Activated naive CD8-positive, alpha-beta T cell treated with anti-CD3 and anti-CD28 coated beads for 36 hours (primary cell): ENCODE measurements at places on chromosomes 16 and 17.

- DNase-seq: no peak
These were observed 14.8 kb downstream of the UTS2R start for GRCh38 chr17:82386255-82386831.

- DNase-seq: no peak
These were observed 11.3 kb downstream of the CORO7 start for GRCh38 chr16:4404967-4405696.

- no peak for DNase-seq
These were observed 12.0 kb downstream of the GALK1 start for GRCh38 chr17:75752802-75753513.

GRCh38 chr17:6893382-6894205, 62.1 kb upstream of the TEKT1 start:
- no peak for DNase-seq

DNA sequence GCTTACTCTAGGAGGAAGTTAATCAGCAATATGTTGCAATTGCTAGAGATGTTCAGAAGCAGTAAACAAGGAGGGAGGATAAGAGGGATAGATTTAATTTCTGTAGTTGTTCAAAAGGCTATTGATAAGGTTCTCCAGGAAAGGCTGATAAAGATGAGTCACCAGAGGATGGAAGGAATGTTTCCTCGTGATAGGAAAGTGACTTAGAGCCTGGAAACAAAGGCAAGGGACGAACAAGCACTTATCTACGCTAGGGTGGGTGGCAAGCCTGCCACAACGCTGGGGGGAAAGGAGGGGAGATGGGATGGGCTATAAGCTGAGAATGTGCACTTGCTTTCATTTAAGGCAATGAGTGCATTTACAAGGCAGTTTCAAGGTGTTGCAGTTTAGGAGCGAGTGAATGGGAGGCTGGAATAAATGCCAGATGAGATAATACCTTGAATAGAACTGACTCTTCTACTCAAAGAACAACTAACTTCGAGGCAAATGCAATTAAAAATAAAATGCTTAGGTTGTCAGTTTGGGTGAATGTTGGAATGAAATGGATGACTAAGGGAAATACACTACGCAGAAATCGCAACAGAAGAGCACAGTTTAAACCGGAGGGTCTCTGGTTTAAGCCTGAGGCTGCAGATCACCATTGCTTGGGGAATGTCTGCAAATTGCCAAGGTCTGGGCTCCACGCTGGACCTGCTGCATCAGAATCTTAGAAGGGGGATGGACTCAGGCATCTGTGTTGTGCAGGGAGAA, 76.0 kb upstream of the RBBP6 start:
- DNase-seq: no peak

DNA sequence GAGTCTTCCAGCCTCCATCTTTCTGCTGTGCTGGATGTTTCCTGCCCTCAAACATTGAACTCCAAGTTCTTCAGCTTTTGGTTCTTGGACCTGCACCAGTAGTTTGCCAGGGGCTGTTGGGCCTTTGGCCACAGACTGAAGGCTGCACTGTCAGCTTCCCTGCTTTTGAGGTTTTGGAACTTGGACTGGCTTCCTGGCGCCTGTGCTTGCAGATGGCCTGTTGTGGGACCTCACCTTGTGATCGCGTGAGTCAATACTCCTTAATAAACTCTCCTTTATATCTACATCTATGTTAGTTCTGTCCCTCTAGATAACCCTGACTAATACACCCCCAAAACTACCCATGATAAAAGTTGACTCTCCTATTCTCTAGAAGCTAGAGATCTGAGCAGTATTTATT, 7.6 kb upstream of the CD300A start:
- DNase-seq: no peak

GRCh38 chr16:31071861-31072260, 2.2 kb downstream of the ZNF668 start:
- no peak for DNase-seq

GRCh38 chr16:55283812-55284717, 39.9 kb upstream of the IRX6 start:
- no peak for DNase-seq

- no peak for DNase-seq
These were observed 927 bp upstream of the ENGASE start for GRCh38 chr17:79073706-79074088.

GRCh38 chr16:48526058-48526957, 83.7 kb downstream of the N4BP1 start:
- peak; percentile 19 for DNase-seq

DNA sequence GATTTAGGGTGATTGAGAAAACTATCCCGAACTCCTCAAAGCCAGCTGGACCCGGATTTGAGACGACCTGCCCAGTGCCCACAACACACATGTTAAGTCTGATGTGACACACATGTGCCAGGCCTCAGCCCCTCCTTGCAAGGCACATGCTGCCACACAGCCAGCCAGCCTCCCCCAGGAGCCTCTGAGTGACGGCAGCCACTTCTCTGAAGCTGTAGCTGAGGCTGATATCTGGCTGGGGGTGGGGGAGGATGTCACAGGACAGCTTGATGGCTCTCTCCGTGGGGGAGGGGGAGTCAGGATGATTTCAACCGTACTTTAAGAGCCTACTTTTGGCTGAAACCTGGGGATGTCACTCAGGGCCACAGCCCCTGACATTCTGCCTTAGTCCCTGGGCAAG, 40.9 kb downstream of the SRCIN1 start:
- DNase-seq: no peak
